ENCODE measurements at places on chromosomes 6 and 20.

GRCh38 chr6:136262940-136263339, 12.8 kb upstream of the MTFR2 start:
- ATAC-seq = no peak

DNA sequence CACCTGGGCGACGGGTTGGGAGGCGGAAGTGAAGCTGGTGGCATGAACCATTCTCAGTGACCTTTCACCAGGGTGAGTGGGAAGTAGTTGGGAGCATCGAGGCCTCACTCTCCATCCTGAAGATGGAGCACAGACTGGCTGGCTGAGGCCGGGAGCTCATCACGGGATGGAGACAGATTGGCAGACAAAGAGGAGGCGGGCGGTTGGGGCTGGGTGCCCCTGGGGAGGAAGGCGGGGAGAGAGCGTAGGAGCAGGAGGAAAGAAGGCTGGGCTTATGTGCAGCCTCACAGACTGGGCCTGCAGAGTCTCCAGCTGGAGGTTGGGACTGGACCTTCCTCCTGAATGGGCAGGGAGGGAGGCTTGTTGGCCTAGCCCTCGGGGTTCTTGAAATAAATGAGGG, 44.2 kb upstream of the SCRT2 start:
- ATAC-seq = no peak

DNA sequence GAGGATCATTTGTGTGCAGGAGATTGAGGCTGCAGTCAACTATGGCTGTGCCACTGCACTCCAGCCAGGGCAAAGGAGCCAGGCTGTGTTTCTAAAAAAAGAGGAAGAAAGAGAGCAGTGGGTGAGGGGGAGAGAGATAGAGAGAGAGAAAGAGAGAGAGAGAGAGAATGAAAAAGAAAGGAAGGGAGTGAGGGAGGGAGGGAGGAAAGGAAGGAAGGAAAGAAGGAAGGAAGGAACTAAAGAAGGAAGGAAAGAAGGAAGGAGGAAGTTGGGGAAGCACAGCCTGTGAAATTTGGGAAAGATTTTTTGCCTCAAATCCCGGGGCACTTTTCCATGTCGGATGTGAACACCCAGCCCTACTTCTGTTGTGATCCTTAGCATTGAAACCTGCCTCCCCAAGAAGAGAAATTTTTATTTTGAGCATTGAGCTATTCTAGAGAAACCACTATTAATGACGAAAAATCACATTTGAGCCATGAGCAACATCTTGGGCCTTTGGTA, 57.8 kb downstream of the FOXA2 start:
- no peak for ATAC-seq

- no peak for ATAC-seq
Observed at GRCh38 chr6:167733740-167734661, 92.7 kb upstream of the AFDN start.

DNA sequence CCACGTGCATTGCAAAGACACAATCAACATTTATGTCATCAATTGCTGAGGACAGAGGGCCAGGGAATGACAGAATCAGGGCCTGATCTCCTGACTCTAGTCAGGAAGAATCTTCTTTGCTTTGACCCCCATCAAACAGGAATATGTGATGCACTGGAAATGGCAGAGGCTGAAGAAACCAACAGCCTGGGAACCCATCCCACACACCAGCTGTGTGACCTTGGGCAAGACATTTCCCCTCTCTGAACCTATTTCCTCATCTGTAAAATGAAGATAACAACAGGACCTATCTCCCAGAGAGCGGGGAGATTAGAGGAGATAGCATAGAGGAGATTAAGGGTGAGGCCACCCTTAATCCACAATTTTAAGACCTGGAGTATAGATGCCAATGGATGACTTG, 1.5 kb downstream of the HNF4A start:
- no peak for ATAC-seq

- no peak for ATAC-seq
Observed at GRCh38 chr20:25510202-25510601, 75.1 kb downstream of the NINL start.

DNA sequence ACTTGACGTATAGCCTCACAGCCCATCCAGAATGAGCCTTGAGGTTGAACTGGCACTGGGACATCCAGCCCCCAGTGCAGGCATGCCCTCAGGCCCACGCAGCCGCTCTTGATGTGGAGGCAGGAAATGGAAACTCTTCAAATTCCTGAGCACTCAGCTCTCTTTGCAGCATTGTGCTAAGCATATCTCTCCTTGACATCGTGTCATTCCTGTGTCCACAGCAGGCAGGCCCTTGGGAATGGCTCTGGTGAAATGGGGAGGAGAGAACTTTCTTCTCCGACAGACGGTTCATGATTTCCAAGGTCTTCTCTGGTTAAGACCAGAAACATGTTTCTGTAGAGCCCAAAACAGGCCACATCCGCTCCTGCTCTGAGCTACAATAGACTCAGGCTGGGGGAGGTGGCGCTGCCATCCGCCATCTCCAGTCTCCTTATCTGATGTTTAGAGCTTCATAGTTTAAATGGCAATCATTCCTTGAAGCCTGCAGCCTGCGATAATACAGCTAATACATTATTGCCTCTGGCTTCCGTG, 248.8 kb downstream of the CDH4 start:
- no peak for ATAC-seq

GRCh38 chr6:44166116-44166515, 7.5 kb downstream of the CAPN11 start:
- ATAC-seq = no peak

DNA sequence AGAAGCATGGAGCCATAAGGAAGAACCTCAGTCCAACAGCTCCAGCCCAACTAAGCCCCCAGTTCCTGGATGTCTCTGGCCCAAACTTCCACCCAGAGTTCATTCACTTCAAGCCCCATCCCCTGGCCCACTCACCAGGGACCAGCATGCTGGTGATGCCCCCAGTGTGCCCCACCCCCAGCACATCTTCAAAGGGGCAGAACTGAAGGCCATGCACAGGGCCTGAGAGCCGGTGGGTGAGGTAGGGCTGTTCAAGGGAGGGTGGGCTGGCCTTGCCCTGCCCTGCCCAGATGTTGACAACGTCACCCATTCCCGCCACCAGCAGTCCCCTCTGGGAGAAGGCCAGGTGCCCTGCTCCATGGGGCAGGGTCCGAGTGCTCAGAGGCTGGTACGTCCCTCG, 3.6 kb downstream of the B3GALT4 start:
- no peak for ATAC-seq

GRCh38 chr6:53625315-53625714, 40.2 kb downstream of the KLHL31 start:
- ATAC-seq = no peak

GRCh38 chr6:31122791-31123706, 2.8 kb upstream of the CDSN start:
- ATAC-seq = peak; percentile 82

All from SK-N-SH treated with all-trans-retinoic acid at 6 μM for 48 hours (cell line).